ENCODE measurements at places on chromosomes 5 and 9.

DNA sequence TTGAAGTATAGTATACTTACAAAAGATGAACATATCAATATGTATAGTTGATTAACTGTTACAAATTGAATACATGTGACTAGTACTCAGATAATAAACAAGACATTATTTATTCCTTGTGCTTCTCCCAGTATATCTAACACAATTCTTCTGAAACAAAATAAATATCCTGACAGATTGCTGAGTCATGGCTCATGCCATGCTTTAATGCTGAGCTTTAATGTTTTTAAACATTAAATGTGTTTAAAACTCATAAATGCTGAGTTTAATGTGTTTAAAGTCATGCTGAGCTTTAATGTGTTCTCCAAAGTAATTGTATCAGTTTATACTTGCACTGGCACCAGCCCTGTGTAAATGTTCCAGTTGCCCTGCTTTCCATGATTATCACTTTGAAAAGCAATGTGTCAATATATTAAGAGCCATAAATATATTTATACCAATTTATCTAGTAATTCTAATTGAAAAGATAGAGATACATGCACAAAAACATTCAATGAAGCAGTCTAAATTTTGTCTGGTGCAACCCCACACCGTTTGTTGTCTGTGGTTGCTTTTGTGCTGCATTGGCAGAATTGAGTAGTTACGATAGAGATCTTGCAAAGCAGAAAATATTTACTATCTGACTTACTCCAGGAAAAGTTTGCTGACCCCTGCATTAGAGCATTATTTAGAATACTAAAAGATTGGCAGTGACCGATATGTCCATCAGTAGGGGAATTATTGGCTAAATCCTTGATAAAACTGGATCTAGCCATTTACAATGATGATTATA is 15.7 kb downstream of the KIAA1958 start:
- no peak for DNase-seq

- DNase-seq, result no peak
Observed at GRCh38 chr5:151733358-151734063, 24.9 kb downstream of the ATOX1 start.

- DNase-seq, result no peak
Observed at GRCh38 chr9:93254061-93254481, 70.1 kb downstream of the WNK2 start.

- no peak for DNase-seq
Observed at GRCh38 chr5:38831909-38832308, 13.9 kb upstream of the OSMR start.

DNA sequence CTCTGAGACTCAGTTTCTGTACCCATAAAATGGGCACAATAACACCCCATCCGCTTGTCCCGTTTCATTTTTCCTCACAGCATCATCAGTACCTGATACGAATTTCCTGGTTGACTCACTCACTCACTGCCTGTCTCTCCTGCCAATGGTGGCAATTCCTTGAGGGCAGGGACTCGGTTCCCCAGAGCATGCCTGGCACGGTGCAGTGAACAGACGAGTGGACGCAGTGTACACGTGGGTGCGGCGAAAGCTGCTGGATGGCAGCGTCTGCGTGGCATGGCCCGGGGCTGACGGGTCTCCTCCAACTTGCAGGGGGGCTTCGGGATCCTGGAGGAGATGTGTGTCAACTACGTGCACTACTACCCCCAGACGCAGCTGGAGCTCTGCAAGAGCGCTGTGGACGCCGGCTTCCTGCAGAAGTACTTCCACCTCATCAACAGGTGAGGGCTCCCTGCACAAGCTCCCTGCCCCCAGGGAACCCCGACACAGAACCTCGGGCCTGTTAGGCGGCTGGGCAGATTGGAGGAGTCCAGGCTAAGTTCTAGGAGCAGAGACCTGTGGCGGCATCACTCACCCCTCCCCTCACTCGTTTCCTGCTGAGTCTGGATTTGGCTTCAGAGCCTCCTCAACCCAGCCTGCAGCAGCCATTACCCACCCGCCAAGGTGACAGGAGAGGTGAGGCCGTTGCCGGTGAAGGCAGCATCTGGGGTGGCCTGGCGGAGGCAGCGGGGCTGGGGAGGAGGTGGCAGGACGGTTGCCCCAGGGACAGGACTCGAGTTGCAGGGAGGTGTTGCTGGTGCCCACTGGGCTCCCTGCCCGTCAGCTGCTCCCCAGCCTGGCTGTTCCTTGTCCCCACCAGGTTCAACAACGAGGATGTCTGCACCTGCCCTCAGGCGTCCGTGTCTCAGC is 20.3 kb downstream of the DBH start:
- DNase-seq, result peak; percentile 39

GRCh38 chr9:11868795-11869194 is 824.4 kb upstream of the TYRP1 start:
- DNase-seq, result no peak

GRCh38 chr5:181024245-181025064 is 15.6 kb upstream of the BTNL9 start:
- DNase-seq, result no peak
